ENCODE measurements at places on chromosomes 7 and 10.

GRCh38 chr7:139341776-139342226, 664 bp downstream of the FMC1 start:
- DNase-seq = no peak

- DNase-seq = no peak
Measured at GRCh38 chr10:71094712-71095390, 117.5 kb upstream of the UNC5B start.

- no peak for DNase-seq
Measured at GRCh38 chr7:80284855-80285254, 150.2 kb downstream of the GNAI1 start.

GRCh38 chr10:130974166-130974565, 337.4 kb downstream of the TCERG1L start:
- no peak for DNase-seq

- DNase-seq = no peak
Measured at GRCh38 chr10:48508791-48509772, 95.8 kb downstream of the ARHGAP22 start.

GRCh38 chr10:63206576-63206975, 73.4 kb downstream of the NRBF2 start:
- DNase-seq = no peak

- no peak for DNase-seq
Measured at GRCh38 chr10:32982293-32982709, 24.3 kb upstream of the ITGB1 start.

DNA sequence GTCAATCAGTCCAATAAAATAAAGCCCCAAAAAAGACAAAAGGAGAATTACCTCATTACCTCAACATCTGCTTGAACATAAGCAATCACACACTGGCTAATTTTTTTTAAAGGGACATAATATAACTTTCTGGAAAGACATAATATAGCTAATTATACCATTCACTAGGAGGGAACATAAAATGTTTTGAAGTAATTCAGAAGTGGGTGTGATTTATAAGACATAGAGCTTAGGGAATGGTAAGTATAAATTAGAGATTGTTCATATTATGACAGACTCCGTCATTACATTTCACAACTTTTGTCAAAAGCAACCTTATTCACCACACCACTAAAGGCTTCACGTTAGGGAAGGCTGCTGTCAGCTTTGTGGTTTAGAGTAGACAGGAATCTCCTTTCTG, 3.8 kb downstream of the SHTN1 start:
- DNase-seq = no peak

DNA sequence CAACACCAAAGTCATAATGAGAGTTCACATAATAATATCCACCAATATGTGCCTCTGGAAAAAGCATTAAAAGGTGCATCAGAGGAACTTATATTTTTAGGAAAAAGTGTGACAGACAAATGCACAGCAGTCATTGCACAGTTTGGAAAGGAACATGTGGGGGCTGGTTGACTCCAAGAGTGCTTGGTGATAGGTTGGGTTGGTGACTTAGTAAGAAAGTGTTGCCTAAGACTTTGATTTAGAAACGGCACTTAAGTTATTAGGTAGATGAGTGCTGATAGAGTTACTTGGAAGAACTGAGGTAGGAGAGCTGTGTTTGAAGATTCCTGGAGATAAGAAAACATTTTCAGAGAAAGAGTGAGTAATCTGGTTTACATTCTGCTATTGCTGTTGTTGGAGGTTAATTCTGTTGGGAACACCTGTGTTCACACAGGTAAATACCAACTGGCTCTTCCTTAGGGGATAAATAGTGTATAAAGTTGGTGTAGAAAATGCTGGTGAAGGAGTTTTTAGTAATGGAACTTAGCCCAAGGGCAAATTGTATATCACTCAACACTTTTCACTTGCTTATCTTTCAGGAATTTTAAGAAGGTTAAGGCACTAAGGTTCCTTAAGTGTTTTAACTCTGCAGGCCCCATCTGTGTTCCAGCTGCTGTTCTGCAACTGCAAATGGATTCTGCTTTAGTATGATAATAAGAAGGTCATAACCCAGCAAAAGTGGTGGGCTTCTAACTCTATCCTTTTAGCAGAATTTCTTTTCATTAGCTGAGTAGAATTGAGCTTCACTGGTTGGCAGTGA, 196.1 kb downstream of the NSUN6 start:
- no peak for DNase-seq

- no peak for DNase-seq
Measured at GRCh38 chr10:107831772-107832171, 667.3 kb upstream of the SORCS1 start.

DNA sequence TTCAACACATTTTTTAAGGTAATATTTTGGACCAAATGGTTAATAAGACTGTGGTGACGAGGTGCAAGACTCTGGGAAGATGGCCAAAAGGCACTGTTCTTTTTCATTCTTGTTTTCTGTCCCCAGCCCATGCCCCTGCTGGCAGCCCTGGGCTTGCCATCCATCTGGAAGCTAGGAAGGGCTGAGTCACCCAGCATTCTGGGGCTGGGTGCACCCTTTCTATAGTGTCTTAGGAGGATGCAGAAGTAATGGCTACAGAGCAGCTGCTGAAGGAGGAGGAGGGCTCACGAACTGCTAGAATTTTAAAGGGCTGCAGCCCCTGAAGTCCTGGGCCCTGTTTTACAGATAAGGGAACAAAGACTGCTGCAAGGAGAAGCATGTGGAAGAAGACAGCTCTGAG, 42.8 kb upstream of the ZNF32 start:
- no peak for DNase-seq

- no peak for DNase-seq
Measured at GRCh38 chr10:130017631-130018022, 53.6 kb upstream of the EBF3 start.

DNA sequence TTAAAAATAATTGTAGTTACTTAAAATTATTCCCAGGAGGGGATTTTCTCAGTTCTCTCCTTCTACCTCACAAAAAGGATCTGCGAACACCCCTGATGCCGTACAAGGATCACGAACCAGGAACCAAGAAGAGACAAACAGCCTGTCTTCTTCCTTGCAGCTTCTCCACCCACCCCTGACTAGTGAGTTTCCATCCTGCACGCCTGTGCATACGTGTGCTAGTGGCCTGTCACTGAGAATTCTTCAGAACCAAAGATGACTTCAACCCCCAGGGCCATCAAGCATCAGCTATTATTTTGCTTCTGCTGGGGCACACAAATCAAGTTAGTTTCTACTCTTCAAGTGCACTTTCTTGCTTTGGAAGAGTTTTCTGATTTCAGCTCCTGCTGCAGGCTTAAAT, 175.5 kb upstream of the KLF6 start:
- DNase-seq = no peak

DNA sequence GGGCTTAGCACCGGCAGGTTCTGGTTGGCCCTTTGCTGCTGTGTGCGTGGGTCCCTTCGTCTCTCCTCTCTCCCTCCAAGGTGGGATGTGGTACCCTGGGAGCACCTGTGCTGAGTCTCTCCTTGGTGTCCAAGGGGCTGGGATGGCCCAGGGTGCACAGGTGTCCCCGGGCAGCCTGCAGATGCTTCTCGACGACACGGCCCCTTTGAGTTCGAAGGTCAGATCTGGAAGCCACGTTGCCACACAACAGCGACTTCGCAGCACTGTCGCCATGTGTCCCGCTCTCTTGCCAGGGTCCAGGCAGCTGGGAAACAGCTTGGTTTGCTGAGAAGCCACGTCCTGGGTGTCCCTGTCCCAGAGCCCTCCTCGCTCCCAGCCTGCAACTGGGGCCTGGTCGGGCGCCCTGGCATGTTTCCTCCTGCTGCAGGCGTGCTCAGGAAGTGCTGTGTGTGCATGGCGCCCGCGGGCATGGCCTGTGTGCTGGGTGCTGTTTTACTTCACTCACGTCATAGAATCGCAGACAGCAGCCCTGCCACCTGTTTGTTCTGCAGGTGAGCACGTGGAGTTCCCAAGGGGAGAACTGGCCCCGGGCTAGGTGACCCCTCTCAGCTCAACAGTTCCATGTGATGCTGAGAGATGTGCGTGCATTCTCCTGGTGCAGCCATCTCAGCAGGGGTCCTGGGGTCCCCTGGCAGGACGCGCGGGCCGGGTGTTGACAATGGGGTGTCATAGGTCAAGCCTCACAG, 70.9 kb downstream of the DNAJB6 start:
- no peak for DNase-seq
